ENCODE measurements at places on chromosomes 16 and 17.

DNA sequence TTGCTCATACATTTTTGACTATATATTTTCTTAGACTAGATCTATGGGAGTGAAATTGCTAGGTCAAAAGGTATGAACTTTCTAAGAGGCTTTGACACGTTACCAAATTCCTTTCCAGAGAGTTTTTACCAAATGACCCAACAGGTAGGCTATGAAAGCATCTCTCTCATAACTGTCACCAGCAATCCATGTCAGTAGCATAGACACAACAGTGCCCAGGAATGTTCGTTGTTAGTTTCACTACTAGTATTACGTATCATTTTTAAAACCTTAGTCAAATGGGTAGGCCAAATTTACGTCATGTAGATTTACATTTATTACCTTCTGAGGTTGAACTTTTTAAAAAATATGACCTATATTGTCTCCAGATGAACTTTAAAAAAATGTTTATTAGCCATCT is 66.8 kb downstream of the MARCHF10 start:
- no peak for DNase-seq

DNA sequence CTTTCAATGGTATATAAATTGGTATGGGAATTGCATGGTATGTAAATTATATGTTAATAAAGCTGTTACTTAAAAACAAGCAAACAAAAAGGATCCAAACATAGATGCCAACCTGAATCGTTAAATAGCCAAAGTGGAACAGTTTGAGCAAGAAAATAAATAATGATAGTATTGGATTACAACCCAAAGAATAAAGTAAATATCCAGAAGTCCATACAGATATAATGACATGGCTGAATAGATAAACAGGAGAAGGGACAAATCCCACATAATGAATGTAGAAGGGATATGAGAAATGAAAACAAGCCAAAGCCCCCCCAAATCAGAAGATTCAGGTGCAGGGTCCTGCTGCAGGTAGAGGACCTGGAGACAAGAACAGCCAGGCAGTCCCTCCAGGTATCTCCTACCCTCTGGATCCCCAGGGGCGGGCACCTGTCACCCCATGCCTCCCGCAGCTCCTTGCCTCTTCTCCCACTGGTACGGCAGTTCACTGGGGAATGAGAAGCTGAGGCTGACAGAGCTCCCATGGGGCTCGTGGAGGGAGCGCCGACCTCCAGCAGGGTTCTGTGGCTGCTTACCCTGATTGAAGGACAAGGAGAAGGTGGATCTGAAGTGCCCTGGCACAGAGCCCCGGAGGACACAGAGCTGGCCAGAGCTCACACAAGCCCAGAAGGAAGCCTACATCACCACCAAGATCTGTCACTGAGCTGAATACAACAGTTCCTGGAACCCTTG is 9.9 kb upstream of the LCAT start:
- no peak for DNase-seq

- no peak for DNase-seq
Measured at GRCh38 chr17:64250233-64250835, 12.7 kb downstream of the TEX2 start.

GRCh38 chr16:1194665-1195392 is 30.2 kb downstream of the TPSG1 start:
- DNase-seq: peak; percentile 10

DNA sequence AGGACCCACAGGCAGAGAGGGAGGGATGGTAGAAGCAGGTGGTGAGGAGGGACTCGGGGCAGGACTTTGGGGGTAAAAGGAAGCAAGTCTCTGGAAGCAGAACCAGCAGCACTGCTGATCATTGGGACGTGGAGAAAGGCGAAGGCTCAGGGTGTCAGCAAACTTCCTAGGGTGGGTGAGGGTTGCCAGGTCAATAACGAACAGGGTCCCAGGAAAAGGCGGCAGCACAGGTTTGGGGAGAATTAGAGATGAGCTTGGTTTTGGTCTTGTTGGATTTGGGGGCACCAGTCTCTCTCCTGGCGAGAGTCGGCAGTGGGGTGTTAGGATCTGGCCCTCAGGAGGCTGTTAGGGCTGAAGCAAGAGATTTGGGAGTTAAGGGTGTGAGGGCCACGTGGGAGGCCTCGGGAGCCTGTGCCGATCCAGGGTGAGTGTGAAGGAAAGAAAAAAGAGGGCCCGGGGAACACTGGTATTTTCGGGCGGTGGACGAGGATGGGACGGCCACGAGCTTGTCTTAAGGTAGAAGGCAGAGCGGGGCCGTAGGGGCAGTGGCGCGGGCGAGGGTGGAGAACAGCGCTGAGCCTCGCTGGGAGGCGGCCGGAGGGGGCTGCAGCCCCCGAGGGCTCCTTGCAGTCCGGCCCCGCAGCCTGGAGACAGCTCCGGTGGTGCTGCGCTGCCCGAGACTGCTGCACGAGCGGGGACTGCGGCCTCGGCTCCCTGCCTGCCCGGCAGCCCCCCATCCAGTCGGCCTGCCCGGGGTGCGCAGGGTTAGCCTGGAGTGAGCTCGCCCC is 765 bp upstream of the ADORA2B start:
- DNase-seq: no peak

GRCh38 chr17:39576187-39576586 is 31.5 kb downstream of the NEUROD2 start:
- no peak for DNase-seq

DNA sequence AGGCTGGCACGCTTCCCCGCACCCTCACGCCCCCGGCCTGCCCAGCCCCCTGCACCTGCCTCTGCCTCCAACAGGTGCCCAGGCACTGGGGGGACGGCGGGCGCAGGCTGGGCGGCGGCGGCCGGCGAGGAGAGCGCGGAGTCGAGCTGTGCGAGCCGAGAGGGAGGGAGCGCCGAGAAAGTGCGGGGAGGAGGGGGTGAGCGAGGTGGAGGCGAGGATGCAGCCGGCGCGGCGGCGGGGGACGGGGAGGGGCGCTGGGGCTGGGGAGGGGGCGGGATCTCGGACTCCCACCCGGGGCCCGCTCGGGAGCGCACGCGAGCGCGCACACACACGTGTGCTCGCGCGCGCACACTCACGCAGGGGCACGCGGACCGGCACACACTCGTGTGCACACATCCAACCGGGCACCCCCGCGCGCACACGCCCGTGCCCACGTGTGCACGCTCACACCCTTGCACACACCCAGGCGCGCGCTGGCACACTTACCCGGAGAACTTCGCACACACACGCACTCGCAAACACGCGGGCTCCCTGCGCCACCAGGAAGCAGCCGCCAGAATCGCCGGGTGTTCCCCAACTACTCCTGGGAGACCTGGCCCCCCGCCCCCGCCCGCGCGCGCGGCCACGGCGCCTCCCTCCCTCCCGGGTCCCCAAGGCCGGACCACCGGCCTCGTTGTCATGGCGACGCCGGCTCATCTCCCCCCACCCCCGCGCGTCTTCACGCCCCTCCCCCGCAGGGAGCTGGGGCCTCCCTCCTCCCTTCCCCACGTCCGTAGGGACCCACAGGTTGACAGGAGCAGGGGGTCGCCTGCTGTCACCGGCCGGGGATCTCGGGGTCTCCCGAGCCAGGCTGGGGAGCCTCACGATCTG is at the start of gene DOC2A:
Gene DOC2A, minus strand, starts transcription at position 184 of the 870 bp plus-strand sequence. CDS start 805 bp downstream, outside the sequence.
- DNase-seq: peak; percentile 31

DNA sequence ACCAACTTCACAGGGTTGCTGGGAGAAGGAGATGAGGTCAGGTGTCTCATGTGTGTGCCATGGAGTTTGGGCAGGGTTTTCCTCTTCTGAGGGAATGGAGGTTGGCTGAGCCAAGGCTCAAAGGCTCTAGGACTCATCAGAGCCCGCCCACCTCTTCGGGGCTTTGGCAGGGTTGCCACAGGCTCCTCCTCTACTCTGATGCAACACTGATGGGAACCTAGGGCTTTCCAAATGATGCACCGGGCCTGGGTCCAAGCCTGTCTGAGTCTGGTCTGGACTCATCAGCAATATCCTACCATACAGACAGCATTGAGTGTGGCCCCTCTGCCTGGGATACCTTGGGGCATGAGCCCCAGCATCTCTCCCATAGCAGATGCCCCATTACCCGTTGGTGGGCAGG is 59.5 kb upstream of the LHX1 start:
- no peak for DNase-seq

DNA sequence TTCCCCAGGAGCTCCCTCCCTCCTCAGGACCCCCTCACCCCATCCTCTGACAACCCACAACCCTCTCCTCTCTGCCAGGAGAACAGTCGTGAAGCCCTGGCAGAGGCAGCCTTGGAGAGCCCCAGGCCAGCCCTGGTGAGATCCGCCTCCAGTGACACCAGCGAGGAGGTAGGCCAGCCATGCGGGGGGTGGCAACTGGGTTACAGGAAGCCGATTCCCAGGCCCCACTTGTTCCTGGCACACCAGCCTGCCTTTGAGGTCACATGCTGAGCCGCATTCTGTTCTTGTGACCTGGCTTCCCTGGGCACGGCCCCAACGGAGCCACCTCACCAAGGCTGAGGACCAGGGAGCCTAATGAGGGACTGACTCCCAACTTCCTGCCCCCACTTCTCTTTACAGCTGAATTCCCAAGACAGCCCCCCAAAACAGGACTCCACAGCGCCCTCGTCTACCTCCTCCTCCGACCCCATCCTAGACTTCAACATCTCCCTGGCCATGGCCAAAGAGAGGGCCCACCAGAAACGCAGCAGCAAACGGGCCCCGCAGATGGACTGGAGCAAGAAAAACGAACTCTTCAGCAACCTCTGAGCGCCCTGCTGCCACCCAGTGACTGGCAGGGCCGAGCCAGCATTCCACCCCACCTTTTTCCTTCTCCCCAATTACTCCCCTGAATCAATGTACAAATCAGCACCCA is 7.9 kb downstream of the NAT9 start:
- DNase-seq: no peak

- DNase-seq: no peak
Measured at GRCh38 chr17:68443972-68444464, 13.3 kb downstream of the WIPI1 start.

DNA sequence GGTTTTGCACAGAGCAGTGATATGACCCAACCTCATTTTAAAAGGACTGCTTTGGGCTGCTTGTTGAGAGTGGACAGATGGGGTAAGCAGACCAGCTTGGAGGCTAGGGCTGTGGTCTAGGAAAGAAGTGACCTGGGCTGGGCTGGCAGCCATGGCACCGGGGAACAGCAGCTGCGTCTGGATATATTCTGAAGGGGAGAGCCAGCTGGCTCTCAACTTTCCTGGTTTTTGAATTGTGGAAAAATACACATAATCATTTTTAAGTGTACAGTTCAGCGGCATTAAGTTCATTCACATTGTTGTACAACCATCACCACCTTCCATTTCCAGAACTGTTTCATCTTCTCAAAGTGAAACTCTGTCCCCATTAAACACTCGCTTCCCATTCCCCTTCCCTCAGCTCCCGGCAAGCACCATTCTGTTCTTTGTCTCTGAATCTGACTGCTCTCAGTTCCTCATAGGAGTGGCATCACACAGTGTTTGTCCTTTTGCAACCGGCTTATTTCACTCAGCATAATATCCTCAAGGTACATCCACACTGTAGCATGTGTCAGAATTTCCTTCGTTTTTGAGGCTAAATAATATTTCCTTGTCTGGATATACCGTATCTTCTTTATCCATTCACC is 113.2 kb downstream of the SPECC1 start:
- DNase-seq: no peak

- DNase-seq: no peak
Measured at GRCh38 chr17:82664701-82665182, 16.5 kb upstream of the WDR45B start.

- DNase-seq: no peak
Measured at GRCh38 chr17:72193391-72194106, 72.7 kb downstream of the SOX9 start.

- no peak for DNase-seq
Measured at GRCh38 chr16:4257646-4258556, 14.9 kb downstream of the TFAP4 start.

GRCh38 chr16:17070882-17071592 is 399.7 kb downstream of the XYLT1 start:
- DNase-seq: peak; percentile 76

DNA sequence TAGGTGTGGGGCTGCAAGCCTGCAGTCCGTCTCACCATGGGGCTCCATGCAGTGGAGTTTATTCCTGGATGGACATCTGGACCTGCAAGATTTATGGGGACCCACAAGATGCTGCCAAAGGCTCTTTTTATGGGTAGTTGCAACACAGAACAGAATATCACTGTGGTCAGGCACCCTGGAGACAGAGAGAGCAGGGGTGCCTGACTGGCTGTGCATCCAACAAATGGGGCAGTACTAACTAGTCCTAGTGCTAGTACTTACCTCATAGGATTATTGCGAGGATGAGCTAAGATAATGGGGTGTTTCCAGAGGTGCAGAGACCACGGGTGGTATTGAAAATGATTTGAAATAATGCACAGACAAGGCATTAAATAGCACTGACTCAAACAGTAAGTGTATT is 42.4 kb upstream of the MMP2 start:
- DNase-seq: no peak

DNA sequence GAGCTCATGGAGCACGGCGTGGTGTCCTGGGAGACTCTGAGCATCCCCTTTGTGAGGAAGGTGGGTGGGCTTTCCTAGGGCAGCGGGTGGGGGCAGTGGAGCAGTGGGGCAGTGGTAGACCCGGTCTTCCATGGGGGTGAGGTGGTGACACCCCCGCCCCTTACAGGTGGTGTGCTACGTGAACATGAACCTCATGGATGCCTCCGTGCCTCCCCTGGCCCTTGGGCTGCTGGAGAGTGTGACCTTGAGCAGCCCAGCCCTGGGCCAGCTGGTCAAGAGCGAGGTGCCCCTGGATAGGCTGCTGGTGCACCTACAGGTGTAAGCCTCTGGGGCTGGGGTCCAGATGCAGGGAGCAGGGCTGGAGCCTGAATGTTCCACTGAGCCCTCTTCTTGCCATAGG is 1.6 kb downstream of the ELMO3 start:
- no peak for DNase-seq

GRCh38 chr16:51691109-51691508 is 540.0 kb upstream of the SALL1 start:
- DNase-seq: no peak

- no peak for DNase-seq
Measured at GRCh38 chr16:67653789-67654402, 6.2 kb downstream of the ACD start.

- DNase-seq: no peak
Measured at GRCh38 chr17:9763643-9764042, 27.7 kb downstream of the DHRS7C start.

- no peak for DNase-seq
Measured at GRCh38 chr17:3400055-3400454, 1.8 kb upstream of the OR1E1 start.

- peak; percentile 58 for DNase-seq
Measured at GRCh38 chr17:8126491-8127066, 2.7 kb upstream of the HES7 start.
